ENCODE measurements at places on chromosomes 3 and 15.

GRCh38 chr3:127209840-127210653 lies 17.1 kb downstream of the PRR23E start:
- DNase-seq: no peak

DNA sequence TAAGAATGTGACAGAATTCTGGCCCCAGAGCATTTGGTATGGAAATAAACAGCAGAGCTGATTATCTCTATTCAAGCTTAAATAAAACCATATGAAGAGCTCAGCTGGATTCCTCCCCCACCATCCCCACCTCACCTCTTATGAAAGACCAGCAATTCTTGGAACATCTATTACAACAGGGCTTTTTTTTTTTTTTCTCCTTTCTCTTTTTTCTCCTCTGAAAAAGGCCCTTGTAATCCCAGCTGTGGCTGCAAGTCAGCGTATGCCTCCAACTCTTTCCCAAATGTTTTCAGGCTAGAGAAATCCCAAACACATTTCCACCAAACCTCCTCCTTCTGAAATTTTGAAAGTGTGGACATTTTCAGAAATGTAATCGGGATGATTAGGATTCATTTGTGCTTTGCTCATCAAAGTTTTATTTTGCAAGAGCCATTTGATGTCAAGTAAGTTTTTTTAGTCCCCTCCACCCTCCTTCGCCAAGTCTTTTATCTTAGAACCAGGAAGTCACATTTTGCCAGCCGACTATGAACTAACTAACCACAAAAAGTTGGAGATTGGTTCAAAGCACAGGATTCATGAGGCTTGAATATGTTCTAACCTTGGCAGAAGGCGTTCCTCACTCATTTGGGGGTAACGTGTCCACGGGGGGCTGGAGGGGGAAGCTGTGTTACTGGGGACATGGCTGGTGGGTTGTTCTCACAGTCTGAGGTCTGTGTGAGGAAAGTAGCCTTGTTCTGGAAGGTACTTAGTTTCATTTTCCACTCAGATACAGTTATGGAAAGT lies 142.0 kb upstream of the PDZRN3 start:
- DNase-seq: peak; percentile 45

- no peak for DNase-seq
Observed at GRCh38 chr3:100097919-100098783, 16.1 kb downstream of the FILIP1L start.

DNA sequence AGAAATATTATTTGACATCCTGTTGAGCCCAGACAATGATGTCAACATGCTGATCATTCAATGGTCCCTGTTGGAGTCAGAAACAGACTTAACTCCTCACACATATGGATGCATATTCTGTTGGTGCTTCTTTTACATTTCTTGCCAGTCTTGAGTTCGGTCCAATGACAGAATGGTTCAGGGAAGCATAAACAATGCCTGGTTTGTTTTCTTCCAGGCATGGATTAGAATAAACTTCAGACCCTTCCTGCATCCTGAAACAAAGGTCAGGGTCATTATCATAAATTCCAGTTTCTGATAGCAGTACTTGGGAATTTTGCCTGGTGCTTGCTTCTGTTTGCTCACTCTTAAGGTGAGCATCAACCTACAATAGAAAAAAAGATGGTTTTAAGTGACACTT lies 33.3 kb downstream of the BTLA start:
- no peak for DNase-seq

GRCh38 chr15:68986322-68986721 lies 28.2 kb upstream of the NOX5 start:
- DNase-seq: no peak

Data from tibial nerve (tissue), 4 donors.